ENCODE measurements at places on chromosomes 11 and 22.

DNA sequence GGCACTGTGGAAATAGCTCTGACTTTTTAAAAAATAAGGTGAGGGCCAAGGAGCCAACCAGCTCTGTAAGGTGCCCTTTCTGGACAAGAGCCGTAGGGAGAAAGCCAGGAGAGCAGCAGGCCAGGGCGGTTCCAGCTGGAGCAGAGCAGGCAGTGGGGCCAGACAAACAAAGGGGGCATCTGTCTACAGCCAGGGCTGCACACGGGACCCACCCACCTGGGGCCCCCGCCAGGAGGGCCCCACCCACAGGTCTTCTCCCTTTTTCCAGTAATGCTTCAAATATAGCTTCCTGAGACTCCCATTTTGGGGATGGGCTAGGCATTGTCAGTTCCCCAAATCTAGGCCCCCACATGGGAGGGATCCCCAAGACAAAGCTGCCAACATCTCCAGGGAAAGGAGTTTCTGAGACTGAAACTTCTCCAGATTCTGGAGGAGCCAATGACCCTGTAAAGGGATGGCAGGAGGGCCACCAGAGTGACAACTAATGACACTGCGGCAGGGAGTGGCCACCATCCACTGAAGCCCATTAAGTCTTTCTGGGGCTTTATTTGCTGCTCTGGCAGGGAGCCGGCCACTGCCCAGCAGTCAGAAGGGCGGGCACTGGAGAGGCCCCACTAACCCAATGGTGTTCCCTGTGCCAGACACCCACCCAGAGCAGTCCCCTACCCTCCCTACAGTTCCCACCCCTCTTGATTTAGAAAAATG is 1.9 kb downstream of the ZFTA start:
- DNase-seq = no peak

DNA sequence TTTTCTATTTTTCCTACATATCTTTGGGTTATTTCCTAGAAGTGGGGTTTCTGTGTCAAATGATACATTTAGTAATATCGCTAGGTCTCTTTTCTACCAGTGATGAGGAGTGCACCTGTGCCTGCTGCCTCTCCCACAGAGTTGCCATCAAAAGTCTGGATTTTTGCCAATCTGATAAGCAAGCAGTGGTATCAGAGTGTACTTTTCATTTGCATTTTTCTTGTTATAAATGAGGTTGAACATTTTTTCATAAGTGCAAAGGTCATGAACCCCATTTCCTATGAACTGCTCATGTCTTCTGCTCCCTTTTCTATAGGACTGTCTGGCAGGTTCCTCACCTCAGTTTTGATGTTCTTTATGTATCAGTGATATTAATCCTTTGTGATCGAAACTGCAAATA is 1.7 kb downstream of the TRPM5 start:
- no peak for DNase-seq

DNA sequence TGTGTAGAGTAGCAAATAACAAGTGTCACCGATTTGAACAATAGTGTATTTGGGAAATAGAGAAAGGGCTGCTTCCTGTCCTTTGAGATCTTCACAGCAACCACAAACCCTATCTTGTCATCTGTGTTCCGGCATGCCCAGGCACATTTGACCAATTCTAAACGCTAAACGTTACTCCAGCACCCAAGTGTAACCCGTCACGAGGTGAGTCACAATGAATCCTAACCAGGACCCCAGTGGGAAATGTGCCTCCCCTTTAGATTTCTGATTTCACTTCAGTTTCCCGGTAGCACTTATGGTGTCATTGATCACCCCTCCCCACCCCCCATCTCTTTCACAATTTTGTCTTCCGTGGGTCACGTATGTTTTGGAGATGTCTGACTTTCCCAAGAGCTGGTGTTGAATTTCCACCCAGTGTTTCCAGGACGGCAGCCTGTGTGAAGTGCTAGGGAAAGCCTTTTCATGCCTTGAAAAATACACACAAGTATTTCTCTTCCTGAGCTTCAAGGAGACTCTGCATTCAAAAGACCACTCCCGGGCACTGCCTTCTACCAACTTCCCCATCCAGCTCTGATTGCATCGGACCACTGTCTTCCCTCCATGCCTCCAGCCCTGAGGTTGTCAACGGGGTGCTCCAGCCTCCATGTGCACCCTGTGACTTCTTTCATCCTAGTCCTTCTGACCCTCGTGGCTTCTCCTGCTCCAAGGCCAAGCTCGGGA is 10.5 kb upstream of the C11orf24 start:
- no peak for DNase-seq

GRCh38 chr11:72720047-72720446 is 32.2 kb downstream of the ARAP1 start:
- DNase-seq = no peak

- DNase-seq = no peak
Observed at GRCh38 chr11:131944736-131945135, 574.3 kb downstream of the NTM start.

- no peak for DNase-seq
Observed at GRCh38 chr11:134837887-134838232, 425.8 kb upstream of the B3GAT1 start.

DNA sequence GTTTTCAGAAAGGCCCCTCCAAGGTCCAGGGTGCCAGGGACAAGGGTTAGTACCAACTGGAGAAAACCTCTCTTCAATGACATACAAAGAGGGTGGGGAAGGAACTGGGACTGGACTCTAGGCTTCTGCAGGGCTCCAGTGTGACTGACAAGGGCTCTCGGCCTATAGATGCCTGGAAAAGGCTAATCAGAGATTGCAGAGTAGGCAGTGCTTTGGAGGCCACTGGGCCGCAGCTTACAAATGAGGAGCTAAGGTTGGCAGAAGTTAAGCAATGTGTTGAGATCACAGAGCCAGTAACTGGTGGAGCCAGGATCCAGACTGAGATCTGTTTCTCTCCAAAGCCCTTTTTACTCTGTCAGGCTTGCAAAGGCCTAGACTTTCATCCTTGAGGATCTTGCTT is 7.4 kb upstream of the DGKZ start:
- DNase-seq = no peak

- no peak for DNase-seq
Observed at GRCh38 chr11:69567951-69568808, 72.8 kb upstream of the CCND1 start.

- DNase-seq = no peak
Observed at GRCh38 chr11:8329336-8329735, 65.7 kb upstream of the LMO1 start.
